Right renal pelvis (tissue), 4 donors: ENCODE measurements at places on chromosomes 1 and 21.

- no peak for DNase-seq
These were observed 26.2 kb downstream of the EXTL2 start for GRCh38 chr1:100868364-100868995.

GRCh38 chr1:219318826-219319225 is 145.1 kb downstream of the LYPLAL1 start:
- no peak for DNase-seq

GRCh38 chr1:178543290-178543607 is 30.3 kb downstream of the TEX35 start:
- no peak for DNase-seq

DNA sequence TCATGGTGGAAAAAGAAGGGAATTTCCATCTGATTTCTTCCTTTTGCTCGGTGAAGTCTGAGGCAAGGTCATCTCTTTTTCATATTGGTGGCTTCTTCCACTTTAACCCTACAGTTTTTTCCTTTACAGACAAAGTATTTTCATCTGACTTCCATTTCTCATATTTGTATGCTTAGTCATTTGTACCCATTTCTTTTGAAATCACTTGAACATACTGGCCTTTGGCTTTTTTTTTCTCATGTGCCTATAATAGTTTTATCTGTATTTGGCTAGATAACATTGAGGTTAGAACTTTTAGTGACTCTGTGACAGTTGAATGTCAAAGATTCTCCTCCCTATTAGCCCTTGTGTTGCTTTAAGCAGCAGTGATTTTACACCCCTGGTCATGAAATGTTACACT is 27.7 kb downstream of the IL12RB2 start:
- DNase-seq, result no peak

DNA sequence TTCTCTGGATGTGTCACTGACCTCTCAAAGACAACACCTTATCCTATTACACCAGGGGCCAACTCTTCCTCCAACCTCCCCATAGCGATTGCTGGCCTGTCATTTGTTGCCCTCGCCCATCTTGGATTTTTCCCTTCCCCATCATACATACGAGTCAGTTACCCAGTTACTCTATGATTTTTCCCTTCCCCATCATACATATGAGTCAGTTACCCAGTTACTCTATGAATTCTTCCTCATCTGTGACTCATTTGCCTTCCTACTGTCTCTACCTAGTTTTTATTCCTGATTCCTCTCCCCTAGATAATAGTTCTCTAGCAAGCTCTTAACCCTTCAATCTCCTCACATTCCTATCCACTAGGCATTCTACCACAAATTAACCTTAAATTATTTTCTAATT is 178.8 kb downstream of the NR5A2 start:
- DNase-seq, result no peak

- peak; percentile 3 for DNase-seq
These were observed 59.8 kb upstream of the SLC35F3 start for GRCh38 chr1:233844692-233845091.

DNA sequence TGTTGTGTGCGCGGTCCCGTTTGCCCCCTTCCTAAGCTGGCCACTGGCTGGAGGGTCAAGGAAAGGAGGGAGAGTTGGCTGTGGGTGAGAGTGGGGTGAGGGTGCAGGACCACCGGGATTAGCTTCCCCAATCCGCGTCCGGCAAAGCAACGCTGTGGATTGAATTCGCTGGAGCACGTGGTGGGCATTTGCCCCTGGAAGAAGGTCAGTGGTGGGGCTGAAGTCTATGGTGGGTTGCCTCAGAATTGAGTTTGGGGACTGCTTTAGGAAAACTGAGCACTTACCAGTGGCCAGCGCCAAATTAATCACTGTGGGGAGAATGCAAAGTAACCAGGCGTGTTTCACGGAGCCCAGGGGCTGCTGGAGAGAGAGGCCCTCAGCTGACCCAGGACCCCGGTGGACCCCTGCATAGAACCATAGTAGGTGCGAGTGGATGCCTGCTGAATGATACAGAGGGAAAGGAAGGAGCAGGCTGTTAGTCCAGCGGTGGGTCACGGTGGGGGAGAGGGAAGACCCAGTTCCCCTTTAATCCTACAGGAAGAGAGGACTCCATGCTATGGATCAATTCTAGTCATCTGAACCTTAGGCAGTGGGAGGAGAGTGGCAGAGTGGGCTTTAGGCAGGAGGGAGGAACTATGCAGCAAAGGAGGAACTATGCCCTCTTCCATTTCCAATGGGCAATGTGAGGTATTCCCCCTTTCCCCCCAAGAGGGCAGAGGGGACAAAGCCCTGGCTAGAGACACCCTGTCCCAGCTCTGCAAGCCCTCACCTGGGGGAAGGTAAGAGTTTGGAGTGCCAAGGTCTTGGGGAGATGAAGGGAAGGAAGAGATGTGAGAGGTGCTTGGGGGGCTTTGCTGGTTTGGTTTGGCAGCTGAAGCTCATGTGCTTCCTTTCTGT is 1.2 kb downstream of the TNFRSF8 start:
- DNase-seq, result no peak

DNA sequence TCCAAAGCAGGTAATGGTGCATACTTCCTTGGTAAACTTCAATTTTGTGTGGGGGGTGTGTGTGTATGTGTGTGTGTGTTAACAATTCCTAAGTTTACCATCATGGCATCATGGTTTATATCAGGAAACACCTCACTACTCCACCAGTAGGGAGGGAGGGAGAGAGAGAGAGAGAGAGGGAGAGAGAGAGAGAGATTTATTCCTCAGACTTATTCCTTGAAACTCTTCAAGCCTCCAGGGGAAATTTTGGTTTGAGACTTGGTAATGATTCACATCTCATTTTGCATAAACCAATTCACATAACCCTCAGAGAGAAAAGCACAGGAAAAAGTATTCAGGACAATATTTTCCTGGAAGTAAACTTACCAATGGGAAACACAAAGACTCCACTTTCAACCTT is 115.0 kb downstream of the TTLL7 start:
- DNase-seq, result no peak

DNA sequence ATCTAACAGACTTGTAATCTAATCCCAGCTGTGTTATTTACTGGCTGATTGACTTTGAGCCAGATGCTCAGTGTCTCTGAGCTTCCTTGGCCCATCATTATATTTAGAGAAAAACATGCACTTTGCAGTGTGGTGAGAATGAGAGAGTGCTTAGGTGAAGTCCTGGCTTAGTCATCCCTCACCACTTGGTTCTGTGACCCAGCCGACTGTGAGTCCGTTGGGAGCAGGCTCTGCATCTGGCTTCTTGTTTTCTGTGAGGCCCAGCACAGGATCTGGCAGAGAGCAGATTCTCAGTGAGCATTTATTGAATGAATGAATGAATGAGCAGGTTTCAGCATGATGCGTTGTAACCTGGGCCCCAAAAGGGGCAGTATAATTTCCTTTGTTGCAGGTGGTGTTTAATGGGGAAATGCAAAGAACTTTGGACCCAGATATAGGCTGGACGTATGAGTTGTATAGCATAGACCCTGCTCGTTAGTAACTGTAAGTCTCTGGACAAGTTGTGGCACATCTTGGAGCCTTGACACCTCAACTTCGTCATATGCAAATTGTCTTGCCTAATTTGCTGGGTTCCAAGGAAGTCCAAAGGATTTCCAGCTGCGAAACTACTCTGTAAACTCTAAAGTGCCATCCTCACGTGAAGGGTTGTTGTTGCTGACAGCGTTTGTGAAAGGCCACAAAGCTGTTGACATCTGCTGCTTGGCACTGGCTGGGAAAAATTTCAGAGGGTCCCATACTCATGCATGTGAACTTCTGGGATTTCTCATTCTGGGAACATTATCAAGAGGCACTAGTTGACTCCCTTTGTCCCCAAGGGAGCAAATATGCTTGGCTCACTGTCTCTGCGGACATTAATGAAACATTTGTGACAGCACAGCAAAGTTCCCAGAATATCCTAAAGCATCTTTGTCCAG is 138.8 kb upstream of the USP24 start:
- no peak for DNase-seq

GRCh38 chr1:75135573-75136194 is 1.5 kb downstream of the LHX8 start:
- no peak for DNase-seq

GRCh38 chr1:157993918-157994605 is 617 bp downstream of the KIRREL1 start:
- DNase-seq, result no peak

DNA sequence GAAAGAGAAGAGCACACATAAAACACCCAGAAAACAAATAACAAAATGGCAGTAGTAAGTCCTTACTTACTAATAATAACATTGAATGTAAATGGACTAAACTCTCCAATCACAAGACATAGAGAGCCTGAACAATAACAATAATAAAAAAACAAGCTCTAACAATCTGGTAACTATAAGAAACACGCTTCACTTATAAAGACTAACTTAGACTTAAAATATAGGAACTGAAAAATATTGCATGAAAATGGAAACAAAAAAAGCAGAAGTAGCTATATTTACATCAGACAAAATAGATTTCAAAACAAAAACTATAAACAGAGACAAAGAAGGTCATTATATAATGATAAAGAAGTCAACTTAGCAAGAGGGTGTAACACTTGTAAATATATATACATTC is 83.1 kb upstream of the LYPLAL1 start:
- DNase-seq, result no peak

GRCh38 chr1:51898090-51898734 is 19.7 kb upstream of the NRDC start:
- no peak for DNase-seq
